ENCODE measurements at places on chromosomes 3 and 15.

GRCh38 chr3:195596765-195597171 lies 13.0 kb upstream of the APOD start:
- no peak for DNase-seq

GRCh38 chr3:184157206-184157605 lies 2.0 kb downstream of the DVL3 start:
- DNase-seq = no peak

- DNase-seq = no peak
Measured at GRCh38 chr3:53193466-53194209, 32.6 kb downstream of the PRKCD start.

GRCh38 chr3:123679712-123680386 lies 95.0 kb upstream of the HACD2 start:
- no peak for DNase-seq

GRCh38 chr15:95709959-95710695 lies 620.4 kb upstream of the NR2F2 start:
- DNase-seq = no peak

DNA sequence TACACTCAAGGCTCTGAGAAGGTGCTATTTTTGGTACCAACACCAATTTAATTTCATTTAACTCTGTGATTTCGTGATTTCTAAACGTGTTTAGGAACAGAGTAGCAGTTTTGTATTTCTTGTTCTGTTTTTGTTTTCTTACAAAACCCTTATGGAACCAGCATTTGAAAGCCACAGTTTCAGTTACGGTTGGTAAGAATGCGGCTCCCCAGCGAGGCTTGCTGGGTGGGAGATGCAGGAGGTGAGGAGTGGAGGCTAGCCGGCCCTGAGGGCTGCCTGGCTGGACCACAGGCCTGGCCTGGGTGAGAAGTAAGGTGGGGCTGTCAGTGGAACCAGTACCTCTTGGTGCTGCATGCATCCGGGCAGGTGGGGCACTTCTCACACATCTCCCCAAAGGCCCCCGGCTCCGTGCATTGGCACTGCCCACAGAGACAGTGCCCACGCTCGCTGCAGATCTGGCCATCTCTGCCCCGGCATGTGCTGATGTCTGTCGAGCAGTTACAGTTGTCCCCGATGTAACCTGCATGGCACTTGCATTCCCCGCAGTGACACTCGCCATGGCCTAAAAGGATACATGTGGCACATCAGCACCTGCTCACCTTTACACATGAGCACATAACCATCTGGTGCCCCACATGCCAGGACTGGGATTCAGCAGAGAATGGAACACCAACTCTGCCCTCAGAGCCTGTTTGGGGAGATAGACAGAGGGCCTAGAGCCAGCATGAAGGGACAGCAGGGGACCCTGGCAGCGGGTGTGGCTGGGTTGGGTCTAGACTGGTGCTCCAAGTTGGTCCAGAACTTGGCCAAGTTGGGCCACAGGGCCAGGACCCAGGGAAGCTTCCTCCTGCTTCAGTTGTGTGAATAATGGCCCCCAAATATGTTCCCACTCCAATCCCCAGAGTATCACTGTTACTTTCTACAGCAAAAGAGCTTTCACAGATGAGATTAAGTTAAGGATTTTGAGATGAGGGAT lies 43.4 kb downstream of the UMPS start:
- DNase-seq = no peak

- DNase-seq = no peak
Measured at GRCh38 chr15:25761971-25762662, 101.0 kb downstream of the ATP10A start.

DNA sequence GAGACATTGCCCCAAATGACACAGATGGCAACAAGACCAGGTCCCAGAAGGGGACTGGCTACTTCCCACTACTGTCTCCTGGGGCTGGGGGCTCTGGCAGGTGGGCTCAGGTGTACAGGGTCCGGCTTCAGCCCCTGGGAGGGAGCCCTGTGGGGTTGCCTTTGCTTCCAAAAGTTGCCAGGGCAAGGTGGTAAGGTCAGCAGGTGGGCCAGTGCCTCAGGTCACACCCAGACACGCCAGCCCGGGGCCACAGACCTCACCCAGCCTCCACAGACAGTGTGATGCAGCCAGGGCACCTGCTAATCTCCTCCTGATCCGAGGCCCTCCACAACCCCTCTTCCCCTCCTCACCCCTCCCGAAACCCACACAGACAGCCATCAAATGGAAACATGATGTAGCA lies 7.5 kb downstream of the OXTR start:
- DNase-seq = no peak

Measured in stimulated activated CD8-positive, alpha-beta memory T cell treated with anti-CD3 and anti-CD28 coated beads, Interleukin-2, amount 100 ng/mL, for 48 hours (primary cell).